ENCODE measurements at places on chromosomes 1 and 21. TPM values are rescaled to one million over a fixed set of nuclear protein-coding genes. Genes with fewer than 3 reads are reported as not detected.

Gene PBX1
- total RNA-seq, result 1.0 TPM

Gene UBL4B
- total RNA-seq, result not detected

Gene PRAMEF10
- not detected for total RNA-seq

Gene RCAN3
- total RNA-seq, result 2.5 TPM

Gene PDZK1IP1
- total RNA-seq, result 0.13 TPM

Gene KRTAP10-12
- not detected for total RNA-seq

Gene OR2L3
- total RNA-seq, result not detected

All from dermis microvascular lymphatic vessel endothelial cell (primary cell).